ENCODE measurements at places on chromosomes 4 and X.

DNA sequence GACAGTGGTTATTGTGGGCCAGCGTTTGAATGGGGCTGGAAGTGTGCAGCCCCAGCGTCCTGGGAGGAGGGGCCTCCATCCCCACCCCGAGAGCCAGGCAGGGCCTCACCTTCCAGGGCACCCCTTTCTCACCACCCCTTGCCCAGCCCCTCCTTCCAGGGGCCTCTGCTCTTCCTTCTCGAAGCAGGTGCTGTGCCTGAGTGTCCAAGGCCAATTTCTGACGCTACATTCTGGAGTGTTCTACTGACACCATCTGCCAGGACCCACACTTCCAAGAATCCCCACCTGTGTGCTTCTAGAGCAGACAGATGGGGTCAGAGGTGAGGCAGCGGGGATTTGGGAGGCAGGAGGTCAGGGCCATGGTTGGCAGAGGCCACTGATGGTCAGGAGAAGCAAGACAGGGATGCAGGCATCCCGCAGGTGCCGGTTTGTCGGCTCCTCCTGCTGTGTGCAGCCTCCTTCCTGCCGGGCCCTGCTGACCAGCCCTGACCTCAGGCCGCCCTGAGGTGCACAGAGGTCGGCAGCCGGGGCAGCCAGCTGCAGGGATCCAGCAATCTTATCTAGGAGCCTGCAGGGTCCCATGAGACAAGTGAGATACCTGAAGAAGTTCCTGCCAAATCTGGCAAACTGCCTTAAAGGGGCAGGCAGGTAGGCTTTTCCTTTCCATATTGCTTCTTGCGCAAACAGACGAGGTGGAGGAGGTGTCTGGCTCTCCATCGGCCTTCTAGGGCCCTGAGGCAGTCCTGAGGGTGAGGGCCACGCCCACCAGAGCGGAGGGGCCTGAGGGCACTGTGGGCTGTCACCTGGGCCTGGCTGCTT lies 18.8 kb downstream of the MSANTD1 start:
- DNase-seq = no peak

DNA sequence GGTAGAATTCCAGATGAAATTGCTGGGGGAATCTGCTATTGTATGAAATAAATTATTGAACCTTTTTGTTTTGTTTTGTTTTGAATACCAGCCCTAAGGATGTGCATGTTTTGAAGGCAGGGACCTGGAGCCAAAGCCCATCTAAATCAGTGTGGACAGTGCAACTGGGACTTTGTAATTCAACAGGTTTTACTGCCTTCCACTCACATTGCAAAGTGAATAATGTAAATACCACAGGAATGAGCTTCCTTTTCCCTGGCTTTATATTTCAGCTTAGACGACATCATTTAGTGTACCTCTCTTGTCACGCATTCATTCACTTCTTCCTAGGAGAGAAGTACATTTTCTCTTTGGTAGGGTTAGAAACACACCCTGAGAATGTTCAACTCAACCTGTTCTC lies 795.0 kb downstream of the CENPC start:
- peak; percentile 74 for DNase-seq

GRCh38 chr4:71212216-71212615 lies 126.6 kb upstream of the SLC4A4 start:
- no peak for DNase-seq

GRCh38 chr4:147284256-147284835 lies 196.6 kb upstream of the EDNRA start:
- DNase-seq = no peak

DNA sequence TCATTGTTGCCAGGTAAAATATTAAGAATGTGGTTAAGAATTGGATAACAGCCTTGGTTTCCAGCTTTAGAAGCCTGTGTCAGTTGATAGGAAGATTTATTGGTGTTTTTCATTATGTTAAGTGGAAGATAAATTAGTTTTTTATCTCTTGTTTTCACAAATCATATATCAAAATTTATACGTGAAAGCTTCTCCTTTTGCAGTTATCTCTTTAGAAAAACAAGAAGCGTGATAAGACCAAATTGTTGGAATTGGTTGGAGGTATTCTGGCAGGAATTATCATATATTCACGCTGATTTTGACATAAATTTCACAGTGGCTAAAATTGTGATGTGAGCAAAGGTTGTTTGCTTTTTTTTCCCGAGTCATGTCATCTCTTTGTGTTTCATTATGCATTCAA lies 90.6 kb downstream of the FRMPD4 start:
- no peak for DNase-seq

DNA sequence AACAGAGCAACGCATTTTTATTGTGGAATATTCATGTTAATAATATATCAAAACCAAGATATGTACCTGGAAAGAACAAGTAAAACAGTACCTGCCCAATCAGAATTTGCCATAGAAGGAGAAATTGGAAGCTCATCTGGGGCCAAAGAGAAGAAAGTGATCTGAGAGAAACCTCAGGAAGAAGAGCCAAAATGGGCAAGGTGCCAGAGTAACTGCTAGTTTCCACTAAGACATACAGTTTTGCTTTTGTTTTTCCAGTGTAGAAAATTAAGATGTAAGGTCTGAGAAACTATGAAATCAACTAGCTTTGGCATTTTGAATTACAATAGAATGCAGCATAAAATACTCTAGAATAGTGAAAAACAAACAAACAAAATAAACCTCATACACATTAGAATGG lies 2201.2 kb downstream of the ARAP2 start:
- DNase-seq = no peak

DNA sequence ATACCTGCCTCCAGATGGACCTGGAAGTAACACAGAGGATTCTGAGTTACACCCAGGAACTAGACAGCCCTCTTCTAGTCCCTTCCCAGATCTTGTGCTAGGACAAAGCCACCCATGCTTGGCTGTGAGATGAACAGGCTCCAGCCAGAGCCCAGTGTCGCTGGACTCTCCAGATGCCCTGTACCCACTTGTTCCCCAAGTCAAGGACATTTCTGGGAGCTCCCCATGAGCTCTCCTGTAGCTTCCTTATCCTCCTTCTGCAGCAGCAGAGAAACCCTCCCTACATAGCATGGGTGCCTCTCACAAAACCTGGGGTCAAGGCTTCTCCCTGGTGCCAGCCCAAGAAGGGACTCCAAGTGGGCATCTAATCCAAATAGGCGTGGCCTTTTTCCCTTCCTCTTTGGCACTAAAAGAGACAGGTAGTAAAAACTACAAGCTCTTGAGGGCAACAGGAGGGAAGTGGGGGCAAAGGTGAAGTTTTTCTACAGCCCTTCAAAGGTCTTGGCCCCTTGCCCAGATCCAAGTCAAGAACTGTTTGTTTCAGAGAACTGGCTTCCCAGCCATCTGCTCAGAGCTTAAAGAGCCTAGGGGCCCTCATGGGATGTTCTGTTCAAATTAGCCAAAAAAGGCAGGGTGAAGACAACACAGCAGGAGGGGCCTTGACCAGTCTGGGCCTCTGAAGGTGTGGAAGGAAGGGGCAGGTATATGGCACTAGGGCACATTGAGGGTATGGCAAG lies 8.5 kb upstream of the ERCC6L start:
- DNase-seq = peak; percentile 46

DNA sequence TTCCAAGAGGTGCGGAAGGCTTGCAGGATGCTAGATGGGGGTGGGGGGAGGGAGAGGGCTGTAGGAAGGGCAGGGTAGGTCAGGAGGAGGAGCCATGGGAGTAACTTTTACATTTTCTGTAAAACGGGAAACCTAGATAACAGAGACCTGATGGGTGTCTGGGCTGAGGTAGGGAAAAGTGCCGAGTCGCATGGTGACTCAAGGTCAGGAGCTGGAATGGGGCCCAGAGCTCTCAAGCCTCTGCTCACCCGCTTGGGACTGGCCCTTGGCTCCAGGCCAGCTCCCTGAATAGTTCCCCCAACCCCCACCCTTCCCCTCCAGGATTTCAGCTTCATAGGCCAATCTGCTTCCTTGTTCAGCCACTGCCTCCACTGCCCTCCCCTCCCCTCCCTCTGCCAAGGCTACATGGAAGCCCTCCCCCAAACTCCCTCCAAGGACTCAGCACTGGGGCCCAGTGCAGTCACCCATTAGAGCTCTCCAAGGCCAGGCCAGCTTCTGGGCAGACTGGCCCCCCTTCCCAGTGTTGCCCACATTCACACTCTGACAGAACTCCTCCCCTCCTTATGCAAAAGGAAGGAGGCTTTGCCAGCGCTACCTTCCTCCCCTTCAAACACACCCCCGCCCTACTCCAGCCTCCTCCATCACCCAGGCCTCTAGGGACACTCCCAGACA lies 43.6 kb downstream of the TSC22D3 start:
- peak; percentile 52 for DNase-seq

GRCh38 chr4:1096841-1097240 lies 16.5 kb downstream of the RNF212 start:
- no peak for DNase-seq

- DNase-seq = no peak
Measured at GRCh38 chr4:106851726-106852125, 184.4 kb downstream of the DKK2 start.

GRCh38 chr4:66556651-66557278 lies 886.5 kb upstream of the EPHA5 start:
- DNase-seq = no peak

- DNase-seq = no peak
Measured at GRCh38 chrX:39830414-39830813, 267.3 kb downstream of the BCOR start.

GRCh38 chr4:173281406-173282255 lies 52.5 kb downstream of the HMGB2 start:
- DNase-seq = no peak

GRCh38 chr4:122705547-122706117 lies 26.9 kb upstream of the BBS12 start:
- no peak for DNase-seq

- no peak for DNase-seq
Measured at GRCh38 chrX:16897445-16897844, 27.3 kb upstream of the RBBP7 start.

GRCh38 chr4:87704001-87704400 lies 53.9 kb downstream of the DMP1 start:
- DNase-seq = no peak

- DNase-seq = no peak
Measured at GRCh38 chrX:148938348-148938747, 437.9 kb downstream of the AFF2 start.

- DNase-seq = peak; percentile 55
Measured at GRCh38 chr4:180598281-180598680, 1644.9 kb upstream of the TENM3 start.

DNA sequence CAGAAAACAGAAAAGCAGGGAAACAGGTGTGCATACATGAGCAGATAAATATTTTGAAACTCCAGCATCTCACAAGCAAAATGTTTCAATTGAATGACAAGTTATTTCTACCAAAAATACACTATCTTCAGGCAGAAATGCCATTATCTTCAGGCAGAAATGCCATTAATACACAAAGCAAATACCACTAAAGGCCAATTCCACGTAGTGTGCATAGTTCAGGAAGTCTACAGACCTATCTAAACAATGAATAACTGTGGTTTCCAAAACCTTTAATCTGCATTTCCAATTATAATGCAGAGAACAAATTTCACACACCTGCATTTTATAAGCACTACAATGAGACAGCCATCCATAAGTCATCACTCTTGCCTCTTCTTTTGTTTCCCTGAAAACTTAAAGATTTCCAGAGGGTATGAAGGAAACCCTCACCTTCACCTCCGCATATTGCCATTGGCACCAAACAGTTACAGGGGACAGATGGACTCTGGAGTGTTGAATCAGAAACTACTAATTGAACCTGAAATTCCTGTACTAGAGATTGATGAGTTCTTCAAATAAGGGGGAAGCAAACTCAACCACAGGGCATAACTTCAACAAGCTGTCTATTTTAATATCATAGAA lies 179.0 kb downstream of the PDGFC start:
- DNase-seq = no peak

- peak; percentile 27 for DNase-seq
Measured at GRCh38 chr4:156475322-156475721, 496.3 kb downstream of the PDGFC start.

DNA sequence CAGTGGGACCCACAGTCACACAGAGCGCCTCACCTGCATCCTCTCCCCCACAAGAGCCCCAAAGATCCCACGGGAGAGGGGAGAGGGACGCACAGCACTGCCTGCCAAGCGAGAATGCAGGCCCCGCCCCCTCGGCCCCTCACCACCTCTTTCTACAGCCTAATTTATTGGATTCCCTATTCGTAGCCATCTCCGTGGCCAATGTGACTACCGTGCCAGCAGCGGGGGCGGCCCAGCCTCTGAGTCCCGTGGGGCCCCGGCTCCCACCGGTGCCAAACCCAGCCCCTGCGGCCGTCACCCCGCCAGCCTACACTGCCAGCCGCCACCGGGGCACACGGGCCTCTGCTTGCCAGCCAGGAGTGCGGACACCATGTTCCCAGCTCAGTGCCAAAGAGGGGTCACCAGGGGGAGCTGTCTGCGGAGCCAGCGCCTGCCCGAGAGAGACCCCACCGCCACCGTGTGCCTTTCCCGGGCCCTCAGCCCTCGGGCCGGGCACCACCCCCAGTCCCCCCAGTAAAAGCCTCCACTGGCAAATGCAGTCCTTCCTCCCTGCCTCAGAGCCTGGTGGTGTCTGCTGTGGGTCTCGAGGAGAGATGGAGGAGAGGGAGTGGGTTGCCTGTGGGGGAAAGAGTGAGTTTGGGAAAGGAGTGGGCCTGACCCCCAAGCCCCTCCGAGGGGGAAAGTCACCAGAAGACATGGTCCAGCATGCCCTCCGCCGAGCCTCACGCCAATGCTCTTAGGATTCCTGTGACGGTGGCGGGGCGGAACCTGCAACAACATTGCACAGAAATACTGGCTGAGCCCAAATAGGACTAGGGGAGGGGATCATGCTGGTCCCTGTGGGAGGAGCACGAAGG lies 19.6 kb upstream of the PLXNB3 start:
- DNase-seq = peak; percentile 42

DNA sequence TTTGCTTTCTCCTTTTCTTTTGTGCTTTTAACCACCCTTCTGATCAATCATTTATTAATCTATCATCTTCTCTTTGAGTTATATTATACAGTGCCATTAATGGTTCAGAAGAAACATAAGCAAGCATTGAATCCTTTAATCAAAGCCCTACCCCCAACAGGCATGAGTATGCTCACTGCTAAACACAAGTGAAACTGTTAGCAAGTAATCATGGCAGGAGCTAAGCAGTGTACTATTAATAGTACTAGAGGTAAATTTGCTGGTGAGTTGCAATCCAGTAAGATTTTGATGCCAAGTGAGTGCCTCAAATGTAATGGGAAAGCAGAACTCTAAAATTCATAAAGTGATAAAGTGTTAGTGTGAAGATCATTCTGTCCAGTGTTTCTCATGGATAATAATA lies 57.2 kb downstream of the FNIP2 start:
- DNase-seq = no peak

GRCh38 chrX:152884171-152884570 lies 13.7 kb upstream of the ZNF185 start:
- no peak for DNase-seq

DNA sequence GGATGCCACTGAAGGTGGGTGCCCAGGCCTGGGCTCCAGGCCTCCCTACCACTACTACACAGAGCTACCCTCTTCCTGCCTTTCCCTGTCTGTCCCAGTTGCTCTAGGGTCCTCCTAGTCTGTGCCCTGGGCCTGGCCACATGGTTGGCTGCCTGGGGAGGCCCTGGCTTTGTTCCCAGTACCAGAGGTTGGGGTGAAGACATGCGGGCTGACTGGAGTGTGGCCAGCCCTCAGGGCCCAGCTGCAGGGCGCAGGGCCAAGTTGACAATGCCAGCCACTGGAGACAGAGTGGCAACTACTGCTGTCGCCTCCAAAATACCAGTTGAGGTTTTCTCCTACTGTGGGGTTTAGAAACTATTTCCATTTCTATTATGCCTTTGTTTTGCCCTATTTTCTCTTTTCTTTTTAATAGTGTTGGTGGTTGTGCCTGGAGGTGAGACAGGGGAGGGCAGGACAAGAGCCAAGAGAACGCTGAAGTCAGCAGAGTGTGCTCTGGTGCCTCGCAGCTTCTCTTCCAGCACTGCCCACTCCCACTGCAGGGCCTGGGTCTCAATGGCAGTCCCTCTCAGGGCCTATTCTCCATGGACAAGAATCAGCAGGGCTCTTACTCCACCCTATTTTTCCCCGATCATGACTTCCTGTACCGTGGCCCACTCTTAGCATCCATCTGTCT lies 32.2 kb upstream of the XPNPEP2 start:
- DNase-seq = peak; percentile 33

Data from DMS153 (cell line).